Fibroblast of the aortic adventitia (primary cell): ENCODE measurements at places on chromosomes 11 and 22.

- DNase-seq, result no peak
These were observed 97.8 kb downstream of the CADM1 start for GRCh38 chr11:115406404-115406803.

GRCh38 chr11:4626207-4627099 lies 10.8 kb upstream of the OR51D1 start:
- peak; percentile 73 for DNase-seq

DNA sequence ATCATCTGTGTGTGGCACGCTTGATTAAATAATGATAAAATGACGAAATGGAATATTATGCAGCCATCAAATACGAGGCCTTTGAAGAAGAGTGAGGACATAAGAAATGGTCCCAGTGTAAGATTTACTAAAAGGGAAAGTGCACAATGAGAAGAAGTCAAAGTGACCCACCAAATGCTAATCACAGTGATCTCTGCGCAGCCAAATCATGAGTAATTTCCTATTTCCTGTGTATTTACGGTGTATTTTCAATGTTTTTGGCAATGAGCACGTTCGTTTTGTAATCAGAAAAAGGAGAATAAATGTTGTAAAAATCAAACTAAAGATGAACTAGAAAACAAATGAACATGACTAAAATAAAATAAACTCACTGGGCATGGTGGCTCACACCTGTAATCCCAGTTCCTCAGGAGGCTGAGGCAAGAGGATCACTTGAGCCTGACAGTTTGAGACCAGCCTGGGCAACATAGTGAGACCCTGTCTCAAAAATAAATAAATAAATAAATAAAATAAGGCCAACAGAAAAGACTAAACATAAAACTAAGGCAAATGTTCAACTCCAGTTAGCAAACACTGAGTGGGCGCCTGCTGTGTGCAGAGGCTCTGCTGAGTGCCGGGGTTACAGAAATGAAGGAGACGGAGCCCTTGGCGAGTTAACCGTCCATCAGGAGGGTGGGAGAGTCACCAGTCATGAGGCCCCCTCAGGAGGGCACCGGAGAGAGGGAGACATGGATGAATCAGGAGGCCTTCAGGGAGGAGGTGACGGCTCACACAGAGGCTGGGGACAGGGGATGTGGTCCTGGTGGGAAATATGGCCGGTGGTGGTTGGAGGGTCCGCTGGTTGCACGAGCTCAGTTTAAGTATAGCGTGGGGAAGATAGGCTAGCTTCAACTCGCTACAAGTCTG lies 26.0 kb upstream of the CBX7 start:
- DNase-seq, result peak; percentile 68

DNA sequence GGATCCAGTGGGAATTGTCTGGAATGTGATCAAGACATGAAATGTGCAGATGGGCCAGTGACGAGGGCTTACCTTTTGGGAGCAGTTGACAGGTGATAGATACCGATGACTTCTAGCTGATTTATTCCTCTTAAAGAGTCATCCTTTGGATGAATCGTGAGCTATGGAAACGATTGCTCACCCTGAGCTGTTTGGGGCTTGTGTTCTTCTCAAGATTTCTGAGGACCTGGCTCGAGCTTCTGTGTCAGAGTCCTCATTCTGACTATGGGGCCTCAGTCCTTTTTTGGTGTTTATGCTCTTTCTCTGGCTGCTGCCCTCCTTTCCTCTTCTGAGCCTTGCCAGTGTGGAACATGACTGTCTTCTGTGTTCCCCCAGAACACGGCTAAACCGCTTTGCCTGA lies 11.9 kb upstream of the AMPD3 start:
- DNase-seq, result no peak

DNA sequence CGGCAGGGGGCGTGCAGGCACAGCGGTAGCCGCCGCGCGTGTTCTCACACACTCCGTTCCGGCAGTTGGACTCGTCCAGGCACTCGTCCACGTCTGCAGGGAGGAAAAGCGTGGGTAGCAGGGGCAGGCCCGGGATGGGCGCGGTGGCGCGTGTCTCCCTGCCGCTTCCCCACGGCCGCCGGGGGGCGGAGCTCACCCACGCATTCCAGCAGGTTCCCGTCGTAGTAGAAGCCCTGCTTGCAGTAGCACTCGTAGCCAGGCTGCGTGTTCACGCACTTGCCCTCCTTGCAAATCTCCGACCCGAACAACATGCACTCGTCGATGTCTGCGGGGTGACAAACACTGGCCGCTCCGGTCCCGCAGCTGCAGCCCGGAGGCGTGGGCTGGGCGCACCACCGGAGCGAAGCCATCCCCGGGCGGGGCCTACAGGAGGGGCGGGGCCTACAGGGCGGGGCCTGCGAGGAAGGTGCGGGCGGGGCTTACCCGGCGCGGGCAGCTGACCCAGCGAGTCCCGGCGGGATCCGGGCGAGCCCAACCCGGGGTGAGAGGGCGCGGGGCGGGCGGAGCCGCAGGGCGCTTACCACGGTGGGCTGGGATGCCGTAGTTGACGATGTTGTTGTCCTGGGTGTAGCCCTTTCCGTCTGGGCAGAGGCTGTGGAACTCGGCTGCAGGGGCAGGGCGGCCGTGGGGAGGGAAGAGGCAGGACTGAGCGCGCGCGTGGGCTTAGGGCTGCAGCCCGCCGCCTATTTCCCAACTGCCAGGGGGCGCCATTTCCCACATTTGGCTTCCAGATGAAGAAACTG lies 15.6 kb downstream of the SCYL1 start:
- DNase-seq, result peak; percentile 85

DNA sequence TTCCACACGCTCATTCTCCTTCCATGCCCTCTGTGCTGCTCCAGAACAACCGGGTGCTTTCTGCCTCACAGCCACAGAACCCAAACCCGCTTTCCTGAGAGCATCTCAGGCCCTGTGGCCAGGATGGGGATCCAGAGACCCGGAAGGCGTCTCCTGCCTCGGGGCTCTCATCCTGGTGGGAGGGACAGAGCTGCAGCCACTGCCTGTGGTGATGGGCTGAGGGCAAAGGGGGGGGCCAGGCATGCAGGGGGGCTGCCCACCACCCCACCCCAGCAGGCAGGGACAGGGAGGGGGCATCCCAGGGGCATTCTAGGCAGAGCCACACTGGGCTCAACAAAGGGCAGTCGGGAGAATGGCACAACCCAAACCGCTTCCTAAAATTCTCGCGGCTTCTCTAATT lies 41.4 kb downstream of the CERK start:
- DNase-seq, result no peak

DNA sequence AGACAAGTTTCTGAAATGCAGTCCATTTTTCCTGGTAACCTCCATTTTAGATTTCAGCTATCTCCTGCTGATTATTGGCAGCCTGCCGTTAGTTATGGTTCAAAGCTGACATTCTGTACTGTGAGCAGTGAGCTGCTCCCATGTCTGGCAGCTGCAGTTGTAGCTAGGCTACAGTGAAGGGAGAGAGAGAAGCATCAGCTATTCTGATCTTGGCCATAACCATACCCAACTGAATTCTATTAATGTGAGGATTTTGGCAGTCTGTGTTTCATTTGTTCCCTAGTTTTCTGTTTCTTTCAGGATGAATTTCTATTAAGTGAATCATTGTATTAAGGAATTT lies 33.4 kb downstream of the SIK2 start:
- peak; percentile 93 for DNase-seq

DNA sequence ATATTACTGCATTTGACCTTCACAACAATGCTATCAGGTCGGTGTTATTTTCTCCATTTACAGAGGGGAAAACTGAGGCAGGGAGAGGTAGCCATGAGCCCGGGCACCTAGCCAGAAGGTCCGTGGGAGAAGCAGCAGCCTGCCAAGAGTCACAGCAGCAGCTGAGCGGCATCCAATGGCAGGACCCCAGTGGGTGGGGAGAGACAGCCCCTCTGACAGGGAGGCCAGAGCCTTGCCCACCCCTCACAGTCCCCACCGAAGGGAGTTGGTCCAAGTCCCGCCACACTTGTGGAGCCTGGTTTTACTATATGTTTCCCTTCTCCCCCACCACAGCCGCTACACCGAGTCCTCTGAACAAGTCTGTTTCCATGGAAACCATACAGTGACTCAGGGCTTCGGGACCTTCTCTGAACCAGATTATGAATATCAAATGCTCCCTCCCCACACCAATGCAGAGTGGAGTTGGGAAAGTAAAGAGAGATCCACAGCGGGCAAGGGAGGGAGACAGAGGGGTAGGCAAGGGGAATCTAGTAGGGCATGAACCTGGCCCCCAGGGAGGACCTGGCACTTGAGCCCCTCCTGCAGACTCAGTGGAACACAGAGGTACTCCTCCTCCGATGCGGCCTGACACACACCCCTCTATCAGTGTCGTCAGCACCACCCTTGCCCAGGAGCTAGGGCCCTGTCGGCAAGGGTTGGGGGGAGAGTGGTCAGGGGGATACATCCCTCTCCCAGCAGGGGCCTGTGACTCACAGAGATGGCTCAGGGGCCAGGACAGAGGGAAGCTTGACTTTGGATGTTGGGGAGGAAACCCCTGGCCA lies 2.5 kb downstream of the CHST1 start:
- peak; percentile 76 for DNase-seq

GRCh38 chr11:123239191-123240150 lies 44.4 kb upstream of the CLMP start:
- DNase-seq, result no peak

DNA sequence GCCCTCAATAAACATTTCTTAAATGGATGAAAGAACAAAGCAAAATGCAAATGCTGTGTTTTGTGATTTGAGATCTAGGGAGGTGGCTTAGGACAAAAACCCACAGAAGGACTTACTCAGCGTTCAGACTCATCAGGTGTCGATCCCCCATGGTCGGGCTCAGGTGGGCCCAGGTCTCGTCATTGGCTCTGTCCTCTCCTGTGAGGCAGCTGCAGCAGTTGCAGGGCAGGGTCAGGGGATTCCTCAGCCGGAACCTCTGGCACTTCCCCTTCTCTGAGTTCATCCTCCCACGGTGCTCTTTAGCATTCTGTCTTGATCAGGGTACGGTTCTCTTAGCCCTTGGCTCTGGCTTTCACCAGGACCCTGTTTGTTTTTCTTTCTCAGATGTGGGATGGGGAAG lies 14.0 kb upstream of the ACR start:
- DNase-seq, result no peak

DNA sequence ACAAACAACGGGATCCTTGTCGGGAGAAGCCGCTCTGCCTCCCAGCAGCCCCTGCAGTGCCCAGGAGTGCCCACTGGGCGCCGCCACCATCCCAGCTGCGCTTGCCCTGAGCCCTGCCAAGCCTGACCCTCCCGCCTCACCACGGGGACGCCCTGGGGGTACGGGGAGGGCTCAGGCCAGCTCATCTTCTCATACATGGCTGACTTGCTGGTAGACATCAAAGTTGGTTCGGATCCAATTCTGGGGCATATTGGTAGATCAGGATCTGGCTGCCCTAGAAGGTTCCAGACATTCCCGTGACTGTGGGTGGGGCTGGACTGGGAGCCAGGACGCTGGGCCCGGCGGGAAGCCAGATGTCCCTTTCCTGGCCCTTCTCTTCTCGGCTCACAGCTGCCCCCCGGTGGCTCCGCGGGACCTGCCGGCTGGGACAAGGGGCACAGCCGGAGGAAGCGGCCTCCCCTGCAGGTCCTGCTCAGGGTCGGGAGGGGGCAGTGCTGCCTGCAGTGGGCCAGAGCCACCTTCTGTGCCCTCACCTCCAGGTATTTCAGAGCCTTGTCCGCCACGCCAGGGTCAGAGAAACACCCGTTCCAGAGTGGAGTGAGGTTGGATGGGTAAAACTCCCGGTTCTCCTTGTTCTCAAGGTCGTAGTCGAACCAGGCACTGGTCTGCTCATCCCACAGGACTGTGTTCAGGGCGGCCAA lies 10.6 kb upstream of the TREH start:
- DNase-seq, result peak; percentile 95

GRCh38 chr11:12642040-12642439 lies 32.2 kb upstream of the TEAD1 start:
- DNase-seq, result peak; percentile 25

- no peak for DNase-seq
These were observed 21.0 kb downstream of the ASRGL1 start for GRCh38 chr11:62358273-62358672.

- peak; percentile 23 for DNase-seq
These were observed 31.3 kb upstream of the LRRC55 start for GRCh38 chr11:57150454-57150917.

GRCh38 chr22:32706149-32706548 lies 95.4 kb upstream of the TIMP3 start:
- peak; percentile 22 for DNase-seq

DNA sequence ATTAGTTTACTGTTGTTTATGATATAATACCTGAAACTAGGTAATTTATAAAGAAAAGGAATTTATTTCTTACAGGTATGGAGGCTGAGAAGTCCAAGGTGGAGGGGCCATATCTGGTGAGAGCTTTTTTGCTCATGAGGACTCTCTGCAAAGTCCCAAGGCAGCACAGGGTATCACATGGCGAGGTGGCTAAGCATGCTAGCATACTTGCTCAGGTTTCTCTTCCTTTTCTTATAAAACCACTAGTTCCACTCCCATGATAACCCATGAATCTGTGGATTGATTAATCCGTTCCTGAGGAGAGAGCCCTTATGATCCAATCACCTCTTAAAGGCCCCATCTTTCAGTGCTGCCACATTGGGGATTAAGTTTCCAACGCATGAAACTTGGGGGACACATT lies 82.7 kb downstream of the PHF21A start:
- no peak for DNase-seq

- DNase-seq, result no peak
These were observed 1428.0 kb upstream of the TENM4 start for GRCh38 chr11:80868831-80869230.

DNA sequence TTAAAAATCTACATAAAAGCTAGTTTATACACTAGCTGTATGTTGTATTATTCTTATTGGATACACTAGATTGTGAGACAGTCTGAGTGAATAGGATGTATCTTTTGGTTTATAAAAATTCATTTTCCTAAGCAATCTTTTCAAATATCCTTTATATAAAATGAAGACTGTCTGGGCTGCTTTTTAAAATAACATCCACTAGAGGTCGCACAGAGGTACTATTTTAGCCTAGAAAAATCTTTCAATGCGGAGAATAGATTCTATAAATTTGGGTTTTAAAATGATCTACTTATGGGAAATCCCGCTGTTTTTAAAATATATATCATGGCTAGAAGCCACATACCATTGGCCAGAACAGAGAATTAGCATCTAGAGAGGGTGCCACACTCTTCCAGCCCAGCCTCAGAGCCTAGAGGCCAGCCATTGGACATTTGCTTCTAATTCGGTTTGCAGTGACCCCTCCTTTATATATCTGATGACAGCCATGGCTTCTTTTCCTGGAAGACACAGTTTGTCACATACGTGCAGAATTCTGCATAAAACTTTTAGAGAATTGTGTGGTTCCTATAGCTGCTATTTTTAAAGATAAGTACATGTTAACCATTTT lies 7.3 kb downstream of the C11orf97 start:
- peak; percentile 68 for DNase-seq

- DNase-seq, result peak; percentile 99
These were observed 57.2 kb upstream of the PRDM11 start for GRCh38 chr11:45089251-45089650.

GRCh38 chr22:43408009-43408408 lies 3.8 kb upstream of the MPPED1 start:
- DNase-seq, result no peak

GRCh38 chr22:20863366-20863765 lies 4.6 kb downstream of the SNAP29 start:
- no peak for DNase-seq

DNA sequence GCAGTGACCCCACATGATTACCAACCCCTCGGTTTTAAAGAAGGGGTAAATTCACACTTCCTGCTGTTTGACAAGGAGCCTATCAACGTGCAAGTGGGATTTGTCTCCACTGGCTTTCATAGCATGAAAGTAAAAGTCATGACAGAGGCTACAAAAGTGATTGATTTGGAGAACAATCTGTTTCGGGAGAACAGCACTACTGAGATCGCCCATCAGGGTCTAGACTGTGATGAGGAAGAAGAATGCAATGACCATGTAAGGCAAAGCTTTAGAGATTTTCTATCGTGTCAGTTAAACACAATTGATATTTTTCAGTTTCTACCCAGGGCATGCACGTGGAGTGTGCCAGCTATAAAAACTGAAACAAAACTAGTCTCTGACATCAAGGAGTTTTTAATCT lies 41.7 kb downstream of the HORMAD2 start:
- DNase-seq, result no peak
